Central memory CD8-positive, alpha-beta T cell (primary cell): ENCODE measurements at places on chromosomes 7 and 10.

GRCh38 chr10:86857128-86857721, 100.2 kb downstream of the MMRN2 start:
- DNase-seq = no peak

DNA sequence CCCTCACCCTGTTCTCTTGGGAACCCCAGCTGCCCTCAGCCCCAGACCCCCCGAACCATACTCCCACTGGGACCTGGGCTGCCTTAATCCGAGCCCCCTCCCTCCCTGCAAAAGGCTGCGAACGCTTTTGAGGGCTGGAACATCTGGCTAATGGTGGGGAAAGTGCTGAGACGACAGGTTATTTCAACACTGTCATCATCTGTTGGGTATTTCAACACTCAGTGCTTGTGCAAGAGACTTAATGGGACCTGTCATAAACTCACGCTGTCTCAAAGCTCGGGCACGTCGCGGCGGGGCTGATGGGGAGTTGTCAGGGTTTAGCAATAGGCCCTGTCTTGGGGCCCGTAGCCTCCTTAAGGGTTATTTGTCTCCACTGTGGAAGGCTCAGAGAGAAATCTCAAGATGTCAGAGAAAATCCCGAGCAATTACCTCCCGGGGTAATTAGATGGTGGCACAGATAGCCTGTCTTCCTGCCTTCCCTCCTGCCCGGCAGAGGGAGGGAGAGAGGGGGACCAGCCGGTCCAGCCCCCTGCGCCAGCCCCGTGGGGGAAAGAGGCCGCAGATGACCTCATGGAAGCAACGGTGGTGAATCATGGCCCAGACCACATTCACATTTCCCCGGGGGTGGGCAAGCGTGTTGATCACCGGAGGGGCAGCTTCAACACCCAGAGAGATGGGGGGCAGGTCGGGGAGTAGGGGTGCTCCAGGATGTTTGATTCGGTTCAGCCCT, 88.7 kb upstream of the MYL10 start:
- no peak for DNase-seq

- no peak for DNase-seq
These were observed 196.1 kb upstream of the LRGUK start for GRCh38 chr7:133931053-133931452.

GRCh38 chr7:18655506-18655905, 160.0 kb downstream of the HDAC9 start:
- no peak for DNase-seq

GRCh38 chr7:131108212-131108940, 219.3 kb upstream of the MKLN1 start:
- peak; percentile 59 for DNase-seq

DNA sequence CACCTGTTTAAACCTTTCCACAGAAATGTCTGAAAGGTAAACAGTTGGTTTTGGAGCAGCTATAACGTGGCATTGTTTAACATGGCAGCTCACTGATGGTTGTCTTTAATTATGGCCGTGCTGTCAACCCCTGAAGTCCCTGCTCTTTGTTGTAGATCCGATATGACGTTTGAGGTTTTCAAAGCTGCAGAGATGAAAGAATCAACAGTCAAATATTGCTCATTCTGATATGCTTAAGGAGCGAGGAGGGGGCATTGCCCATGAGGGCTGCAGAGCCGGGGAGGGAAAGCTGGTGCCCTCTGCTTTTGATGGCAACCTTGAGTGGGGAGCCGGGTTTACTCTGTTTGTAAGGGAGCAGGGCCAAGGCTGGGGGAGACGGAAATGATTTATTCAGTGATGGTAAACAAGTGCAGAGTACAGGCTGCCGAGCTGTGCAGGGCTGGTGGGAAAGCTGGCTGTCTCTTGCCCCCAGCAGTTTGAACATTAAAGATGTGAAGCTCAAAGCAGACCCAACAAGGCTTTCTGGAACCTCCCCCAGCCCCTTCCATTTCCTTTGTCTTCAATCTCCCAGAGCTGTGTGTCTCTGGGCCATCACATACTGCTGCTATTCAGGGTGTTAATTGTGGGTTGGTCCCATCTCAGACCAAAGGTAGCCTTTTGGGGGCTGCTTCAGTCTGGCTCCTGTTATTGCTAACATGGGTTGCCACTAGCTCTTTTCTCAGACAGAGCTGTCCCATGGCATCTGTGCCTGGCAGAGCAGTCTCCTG, 345.5 kb downstream of the LRMDA start:
- no peak for DNase-seq

GRCh38 chr10:60532696-60533468, 143.2 kb upstream of the ANK3 start:
- DNase-seq = no peak
